ENCODE measurements at places on chromosomes 16 and 17.

DNA sequence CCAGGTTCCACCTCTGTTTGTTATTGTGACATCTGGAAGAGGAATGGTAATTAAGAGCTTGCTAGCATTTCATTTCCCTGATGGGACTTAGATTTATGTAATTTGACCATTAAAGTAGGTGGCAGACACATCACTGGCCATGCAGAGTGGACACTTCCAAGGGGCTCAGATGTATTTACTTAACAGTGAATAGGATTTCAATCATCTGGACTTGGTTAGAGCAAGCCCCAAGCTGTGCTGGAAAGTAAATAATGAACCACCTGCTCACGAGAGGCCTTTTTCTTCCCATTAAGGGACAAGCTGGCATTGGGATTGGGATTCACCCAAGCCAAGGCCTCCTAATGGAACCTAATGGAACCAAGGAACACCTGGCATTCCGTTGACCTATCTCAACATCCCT is 395.3 kb downstream of the HS3ST4 start:
- DNase-seq, result no peak

DNA sequence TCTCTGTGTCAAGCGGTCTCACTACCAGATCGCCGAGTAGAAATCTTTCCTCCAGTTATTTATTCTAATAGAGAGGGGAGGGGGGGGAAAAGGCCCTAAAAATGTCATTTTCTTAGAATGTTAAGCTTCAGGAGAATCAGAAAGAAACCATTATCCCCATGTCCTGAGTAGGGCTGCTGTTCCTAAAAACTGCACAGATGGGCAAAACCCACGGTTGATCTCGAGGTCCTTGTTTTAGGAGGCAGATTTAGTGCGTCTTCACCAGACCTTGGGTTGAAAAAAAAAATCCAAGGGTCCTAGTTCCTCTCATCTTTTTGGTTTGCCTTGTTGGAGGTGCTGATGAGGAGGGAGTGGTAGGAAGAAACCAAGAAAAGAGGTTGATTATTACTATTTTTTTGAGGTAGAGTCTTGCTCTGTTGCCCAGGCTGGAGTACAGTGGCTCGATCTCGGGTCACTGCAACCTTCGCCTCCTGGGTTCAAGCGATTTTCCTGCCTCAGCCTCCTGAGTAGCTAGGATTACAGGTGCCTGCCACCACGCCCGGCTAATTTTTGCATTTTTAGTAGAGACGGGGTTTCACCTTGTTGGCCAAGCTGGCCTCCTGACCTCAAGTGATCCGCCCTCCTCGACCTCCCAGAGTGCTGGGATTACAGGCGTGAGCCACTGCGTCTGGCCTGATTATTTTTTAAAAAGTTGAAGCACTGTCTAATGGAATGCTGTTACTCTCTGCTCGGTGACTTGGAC is 1.4 kb downstream of the CBFB start:
- no peak for DNase-seq

DNA sequence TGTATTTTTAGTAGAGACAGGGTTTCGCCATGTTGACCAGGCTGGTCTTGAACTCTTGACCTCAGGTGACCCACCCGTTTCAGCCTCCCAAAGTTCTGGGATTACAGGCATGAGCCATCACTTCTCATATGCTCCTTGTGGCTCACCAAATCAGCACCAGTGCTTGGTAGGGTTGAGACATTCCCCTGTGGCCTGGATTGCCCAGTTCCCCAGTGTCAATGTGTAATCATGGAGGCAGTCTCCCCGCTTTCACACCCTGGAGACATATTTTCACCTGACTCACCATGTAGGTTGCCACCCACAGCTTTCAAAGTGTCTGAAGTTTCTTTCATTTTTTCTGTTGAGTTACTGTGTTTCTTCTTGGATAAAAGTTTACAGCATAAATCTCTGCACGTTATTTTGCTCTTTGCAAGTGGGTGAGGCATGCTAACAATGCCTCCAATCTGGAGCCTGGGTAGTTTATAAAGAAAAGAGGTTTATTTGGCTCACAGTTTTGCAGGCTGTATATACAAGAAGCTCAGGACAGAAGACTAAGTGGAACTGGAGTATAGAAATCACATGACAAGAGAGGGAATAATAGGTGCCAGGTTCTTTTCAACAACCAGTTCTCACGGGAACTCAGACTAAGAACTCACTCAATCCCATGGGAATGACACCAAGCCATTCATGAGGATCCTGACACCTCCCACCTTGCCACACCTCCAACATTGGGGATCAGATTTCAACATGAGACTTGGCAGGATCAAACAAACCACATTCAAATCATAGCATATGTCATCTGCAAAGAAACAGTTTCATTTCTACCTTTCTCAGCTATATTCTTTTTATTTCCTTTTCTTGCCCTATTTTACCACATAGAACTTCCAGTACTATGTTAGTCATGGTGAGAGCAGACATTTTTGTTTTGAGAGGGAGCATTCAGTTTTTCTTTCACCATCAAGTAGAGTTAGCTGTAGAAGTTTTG is 113.2 kb downstream of the PHKB start:
- DNase-seq, result no peak

- no peak for DNase-seq
These were observed 15.5 kb downstream of the MYH10 start for GRCh38 chr17:8614988-8615387.

DNA sequence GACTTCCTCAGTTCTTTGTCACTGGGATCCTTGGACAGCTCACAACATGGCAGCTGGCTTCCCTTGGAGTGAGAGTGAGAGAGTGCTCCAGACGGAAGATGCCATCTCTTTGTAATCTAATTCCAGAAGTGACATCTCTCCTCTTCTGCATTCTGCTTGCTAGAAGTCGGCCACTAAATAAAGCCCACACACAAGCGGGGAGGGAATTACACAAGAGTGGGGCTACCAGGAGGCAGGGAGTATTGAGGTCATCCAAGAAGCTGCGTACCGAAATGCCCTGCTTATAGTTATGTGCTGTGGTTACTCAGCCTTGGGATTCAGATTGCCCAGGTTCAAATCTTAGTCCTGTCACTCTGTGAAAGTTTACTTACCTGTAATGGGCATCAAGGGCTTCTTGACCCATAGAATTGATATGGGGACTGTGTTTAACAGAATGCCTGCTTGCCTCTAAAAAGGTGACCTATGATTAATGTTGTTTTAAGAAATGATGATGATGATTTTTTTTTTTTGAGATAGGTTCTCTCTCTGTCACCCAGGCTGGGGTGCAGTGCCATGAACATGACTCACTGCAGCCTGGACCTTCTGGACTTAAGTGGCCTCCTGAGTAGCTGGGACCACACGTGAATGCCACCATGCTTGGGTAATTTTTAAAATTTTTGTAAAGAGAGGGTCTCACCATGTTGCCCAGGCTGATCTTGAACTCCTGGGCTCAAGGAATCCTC is 120.9 kb upstream of the HS3ST2 start:
- no peak for DNase-seq

All from activated CD4-positive, alpha-beta T cell treated with anti-CD3 and anti-CD28 coated beads, Interleukin-2, amount 50 U/mL, for 4 hours (primary cell).